Activated CD8-positive, alpha-beta memory T cell treated with anti-CD3 and anti-CD28 coated beads for 48 hours (primary cell): ENCODE measurements at places on chromosomes 5 and 9.

GRCh38 chr5:145887976-145888574 lies 15.3 kb upstream of the GRXCR2 start:
- no peak for DNase-seq

DNA sequence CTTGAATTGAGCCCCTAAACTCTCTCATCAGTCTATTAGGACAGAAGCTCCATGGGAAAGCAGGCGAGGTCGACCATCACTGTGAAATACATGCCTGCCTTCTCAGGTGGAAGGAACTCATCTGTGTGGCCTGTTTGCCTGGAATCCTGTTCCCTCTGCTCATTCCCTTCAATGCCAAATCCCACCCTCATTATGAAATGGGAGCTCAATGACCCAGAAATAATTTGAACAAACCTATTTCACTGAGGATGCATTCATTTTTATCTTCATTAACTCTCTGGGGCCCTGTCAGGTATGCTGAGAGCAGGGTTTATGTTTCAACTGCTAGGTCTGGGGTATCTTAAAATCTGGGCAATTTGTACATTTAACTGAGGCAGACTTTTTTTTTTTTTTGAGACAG lies 142.2 kb downstream of the MED27 start:
- no peak for DNase-seq

- no peak for DNase-seq
Measured at GRCh38 chr5:1897816-1898450, 15.2 kb upstream of the IRX4 start.

- DNase-seq = no peak
Measured at GRCh38 chr5:164306662-164307061, 801.2 kb downstream of the MAT2B start.

DNA sequence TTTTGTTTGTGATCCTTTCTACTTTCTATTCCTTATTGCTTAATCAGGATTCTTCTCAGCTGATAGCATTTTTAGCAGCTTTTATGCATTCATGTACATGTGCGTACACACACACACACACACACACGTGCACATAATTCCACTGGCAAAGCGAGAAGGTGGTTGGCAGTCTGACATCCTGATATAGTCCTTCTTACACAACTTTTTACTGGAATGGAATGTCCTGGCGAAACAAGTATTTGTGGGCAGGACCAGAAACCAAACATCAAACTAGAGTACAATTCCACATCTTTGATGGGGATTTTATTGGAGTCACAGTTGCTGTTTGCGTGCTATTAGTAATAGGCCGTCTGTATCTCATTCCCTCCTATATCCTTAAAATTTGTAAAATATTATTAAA lies 356.5 kb downstream of the CCDC171 start:
- DNase-seq = no peak

- no peak for DNase-seq
Measured at GRCh38 chr9:131423171-131423581, 29.3 kb downstream of the PRRC2B start.

DNA sequence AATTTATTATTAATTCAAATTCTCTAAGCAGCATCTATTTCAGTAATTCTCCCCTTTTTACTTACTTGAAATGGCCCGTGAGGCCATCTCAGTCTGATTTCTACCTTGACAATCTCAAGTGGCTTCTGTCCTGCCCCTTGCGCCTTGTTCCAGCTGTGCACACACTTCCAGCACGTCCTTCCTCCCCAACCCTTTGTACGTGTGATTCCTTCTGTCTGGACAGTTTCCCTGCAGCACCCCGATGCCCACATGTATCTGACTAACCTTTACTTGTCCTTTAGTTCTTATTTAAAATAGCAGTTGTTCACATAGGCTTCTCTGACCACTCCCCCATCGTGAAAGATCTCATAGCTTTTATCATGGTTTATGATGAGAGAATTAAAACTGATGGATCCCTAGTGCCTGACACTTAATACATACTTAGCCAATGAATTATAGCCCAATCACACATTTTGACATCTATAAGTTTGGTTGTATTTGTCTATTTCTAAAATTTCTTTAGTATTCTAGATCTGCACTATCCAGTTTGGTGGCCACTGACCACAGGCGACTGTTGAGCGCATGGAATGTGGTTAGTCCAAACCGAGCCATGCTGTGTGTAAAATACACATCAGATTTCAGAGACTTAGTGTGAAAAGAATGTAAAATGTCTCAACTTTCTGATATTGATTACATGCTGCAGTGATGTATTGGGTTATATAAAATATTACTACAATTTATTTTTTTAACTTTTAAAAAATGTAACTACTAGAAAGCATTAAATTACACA lies 14.3 kb downstream of the ZBTB34 start:
- no peak for DNase-seq

DNA sequence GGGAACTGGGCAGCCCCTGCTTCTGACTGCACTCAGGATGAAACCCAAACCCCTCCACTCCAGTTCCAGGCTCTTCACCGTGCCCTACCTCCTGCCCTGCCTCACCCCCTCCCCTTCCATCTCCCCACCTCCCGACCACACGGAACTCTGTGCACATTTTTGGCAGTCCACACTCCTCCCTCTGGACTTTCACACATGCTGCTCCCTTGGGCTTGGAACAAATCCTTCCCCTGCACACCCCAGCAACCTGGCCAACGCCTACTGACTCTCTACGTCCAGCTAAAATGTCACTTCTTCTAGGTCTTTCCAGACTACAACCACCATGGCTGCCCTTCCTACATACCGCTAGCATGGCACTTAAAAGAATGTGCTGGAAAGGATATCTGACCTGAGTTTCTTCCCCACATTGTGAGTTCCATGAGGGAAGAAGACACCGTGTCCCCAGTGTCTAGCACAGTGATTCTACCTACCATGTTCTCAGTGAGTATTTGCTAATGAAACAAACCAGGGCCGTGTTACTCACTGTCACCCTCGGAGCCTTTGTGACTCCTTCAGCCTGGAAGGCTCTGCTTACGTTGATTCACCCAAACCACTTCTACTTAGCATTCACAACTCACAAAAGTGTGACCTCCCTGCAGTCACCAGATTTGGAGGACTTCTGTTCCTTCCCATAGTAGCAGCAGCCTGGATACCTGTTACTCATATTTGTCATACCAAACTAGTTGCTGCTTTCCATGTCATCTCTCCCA lies 18.7 kb downstream of the RETREG1 start:
- DNase-seq = no peak

DNA sequence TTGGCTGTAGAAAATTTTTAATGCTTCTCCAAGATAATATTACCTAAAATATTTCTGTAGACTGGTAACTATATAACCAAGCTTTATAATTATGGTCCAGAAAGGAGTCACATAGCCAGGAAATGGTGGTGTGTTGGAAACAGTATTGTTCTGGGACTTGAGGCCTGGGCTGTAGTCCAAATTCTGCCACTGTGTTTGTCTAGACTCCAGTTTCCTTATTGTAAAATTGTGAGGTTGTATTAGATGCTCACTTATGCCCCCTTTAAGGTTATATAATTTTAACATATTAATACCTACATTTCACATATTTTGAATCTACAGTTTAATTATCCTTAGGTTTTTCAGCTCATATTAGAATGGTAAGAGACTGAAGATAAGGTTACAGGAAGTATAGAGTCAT lies 42.4 kb downstream of the STX17 start:
- DNase-seq = no peak

- DNase-seq = no peak
Measured at GRCh38 chr5:17186256-17186655, 31.2 kb upstream of the BASP1 start.

- no peak for DNase-seq
Measured at GRCh38 chr9:112380102-112380824, at the start of gene HSDL2. Gene HSDL2 (plus strand): TSS chr9:112380108. CDS start chr9:112380164, 56 bp downstream.

- no peak for DNase-seq
Measured at GRCh38 chr9:127390248-127390545, 6.8 kb upstream of the SLC2A8 start.

DNA sequence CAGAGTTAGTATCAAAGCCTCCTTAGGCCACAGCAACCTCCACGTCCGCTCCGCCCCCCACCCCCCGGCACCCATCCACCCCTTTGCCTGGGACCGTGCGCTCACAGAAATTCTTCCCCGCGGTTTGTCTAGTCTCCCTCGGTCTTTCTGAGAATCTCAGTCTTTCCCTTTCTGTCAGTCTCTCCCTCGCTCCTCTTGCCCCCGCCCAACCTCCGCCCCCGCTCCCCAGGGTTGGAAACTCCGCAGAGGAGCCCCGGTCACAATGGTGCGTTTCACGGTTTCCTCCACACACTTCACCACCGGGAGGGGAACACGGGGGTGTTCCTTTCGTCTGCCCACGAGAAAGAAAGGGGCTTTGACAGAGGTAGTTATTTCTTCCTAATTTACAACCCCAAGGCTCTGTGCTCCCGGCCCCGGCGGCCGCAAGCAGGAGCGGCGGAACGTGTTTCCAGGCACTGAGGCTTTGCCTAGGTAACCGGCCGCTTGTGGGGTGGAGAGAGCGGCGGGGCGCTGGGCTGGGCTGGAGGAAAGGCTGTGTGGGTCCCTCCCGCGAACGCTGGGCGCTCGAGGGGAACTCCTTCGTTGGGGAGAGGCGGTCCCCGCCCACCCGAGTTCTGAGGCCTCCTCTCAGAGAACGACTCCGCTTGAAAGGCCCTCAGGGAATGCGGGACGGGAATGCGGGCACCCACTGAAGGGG lies 2.1 kb downstream of the NR4A3 start:
- peak; percentile 64 for DNase-seq

DNA sequence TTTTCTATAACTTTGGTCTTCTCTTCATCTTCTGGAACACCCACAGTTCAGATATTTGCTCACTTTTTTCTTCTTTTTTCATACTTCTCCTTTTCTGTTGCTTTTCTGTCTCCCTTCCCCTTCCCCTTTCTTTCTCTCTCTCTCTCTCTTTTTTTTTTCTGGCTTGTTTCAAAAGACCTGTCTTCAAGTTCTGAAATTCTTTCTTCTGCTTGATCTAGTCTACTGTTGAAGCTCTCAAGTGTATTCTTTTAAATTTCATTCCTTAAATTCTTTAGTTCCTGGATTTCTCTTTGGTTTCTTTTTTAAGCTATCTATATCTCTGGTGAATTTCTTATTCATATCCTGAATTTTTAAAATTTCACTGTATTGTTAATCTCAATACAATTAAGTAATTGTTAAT lies 11.2 kb downstream of the ALG2 start:
- DNase-seq = no peak

GRCh38 chr5:166719991-166720390 lies 1571.5 kb upstream of the WWC1 start:
- no peak for DNase-seq

DNA sequence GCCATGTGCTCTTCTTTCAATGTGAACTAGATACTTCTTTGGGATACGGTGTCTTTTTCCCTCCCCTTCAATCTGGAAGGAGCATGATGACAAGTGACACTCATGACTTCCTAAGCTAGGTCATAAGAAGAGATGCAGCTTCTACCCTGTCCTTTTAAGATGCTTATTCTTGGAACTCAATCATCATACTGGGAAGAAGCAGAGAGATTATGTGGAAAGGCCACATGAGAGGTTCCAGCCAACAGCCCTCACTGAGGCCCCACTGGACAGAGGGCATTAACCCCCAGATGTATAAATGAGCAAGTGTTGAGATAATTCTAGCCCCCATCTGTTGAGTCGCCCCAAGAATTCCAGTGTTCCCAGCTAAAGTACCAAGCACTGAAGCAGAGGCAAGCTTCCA lies 29.3 kb upstream of the HTR4 start:
- no peak for DNase-seq

GRCh38 chr5:36334315-36334714 lies 32.6 kb upstream of the RANBP3L start:
- no peak for DNase-seq

DNA sequence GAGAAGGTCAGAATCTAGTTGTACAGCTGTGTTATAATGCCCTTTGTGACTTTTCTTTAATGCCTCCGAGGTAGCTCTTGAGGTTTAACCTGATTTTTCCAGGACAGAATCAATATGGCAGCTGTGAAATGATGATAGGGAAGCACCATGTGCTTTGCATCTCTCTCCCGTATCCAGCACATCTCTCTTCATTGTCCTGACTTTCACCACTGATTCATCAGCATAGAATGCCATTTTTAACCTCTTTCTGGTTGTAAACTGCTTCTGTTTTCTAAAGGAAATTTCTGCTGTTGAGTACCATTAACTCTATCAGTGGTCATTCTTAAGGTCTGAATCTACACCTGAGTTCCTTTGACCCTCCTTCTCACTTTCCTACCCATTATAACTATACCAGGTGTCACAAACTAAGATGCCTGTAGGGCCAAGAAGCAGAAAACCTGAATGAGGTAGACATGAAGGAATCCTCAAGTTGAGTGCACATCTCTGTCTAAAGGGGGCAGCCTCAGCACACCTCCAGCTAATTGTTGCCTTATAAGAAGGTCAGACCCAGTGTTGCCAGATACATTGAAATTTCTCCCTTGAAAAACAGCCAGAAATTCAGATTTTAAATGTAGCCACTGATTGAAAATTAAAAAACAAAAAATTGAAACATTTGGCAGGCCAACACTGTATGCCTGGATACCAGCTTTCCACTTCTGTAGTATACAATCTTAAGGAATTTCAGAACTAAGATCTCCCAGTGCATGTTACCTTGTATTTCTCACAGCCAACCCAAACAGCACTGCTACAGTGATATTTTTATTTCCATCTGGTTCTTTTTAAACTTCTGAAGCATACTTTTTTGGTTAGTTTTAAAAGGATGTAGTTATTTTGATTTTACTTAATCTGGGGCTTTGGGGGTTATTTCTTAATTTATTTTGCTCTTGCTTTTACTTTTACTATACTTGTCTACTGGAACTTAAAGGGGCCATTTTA lies 35.8 kb upstream of the TLX3 start:
- no peak for DNase-seq

GRCh38 chr5:69492923-69493395 lies 369 bp downstream of the OCLN start:
- no peak for DNase-seq

- DNase-seq = no peak
Measured at GRCh38 chr9:123048748-123049147, 15.3 kb downstream of the GPR21 start.

GRCh38 chr5:144864118-144864517 lies 693.4 kb downstream of the KCTD16 start:
- no peak for DNase-seq

DNA sequence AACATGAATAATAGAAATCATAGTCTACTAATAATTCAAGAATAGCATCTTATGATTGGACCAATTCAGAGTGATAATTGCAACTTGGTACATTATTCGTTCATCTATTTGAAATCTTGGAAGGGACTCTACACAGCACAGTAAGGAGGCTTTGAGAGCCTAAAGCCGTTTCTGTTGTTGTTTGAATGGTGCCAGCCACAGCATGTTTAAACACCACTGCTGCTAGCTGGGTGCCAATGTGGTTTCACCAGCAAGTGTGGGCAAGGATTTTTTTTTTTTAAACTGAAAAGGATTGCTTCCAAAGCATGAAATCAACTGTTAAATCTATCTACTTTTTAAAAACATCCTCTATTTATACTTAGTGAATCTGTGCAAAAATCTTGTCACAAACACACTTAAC lies 253.9 kb upstream of the MAP3K1 start:
- DNase-seq = no peak

DNA sequence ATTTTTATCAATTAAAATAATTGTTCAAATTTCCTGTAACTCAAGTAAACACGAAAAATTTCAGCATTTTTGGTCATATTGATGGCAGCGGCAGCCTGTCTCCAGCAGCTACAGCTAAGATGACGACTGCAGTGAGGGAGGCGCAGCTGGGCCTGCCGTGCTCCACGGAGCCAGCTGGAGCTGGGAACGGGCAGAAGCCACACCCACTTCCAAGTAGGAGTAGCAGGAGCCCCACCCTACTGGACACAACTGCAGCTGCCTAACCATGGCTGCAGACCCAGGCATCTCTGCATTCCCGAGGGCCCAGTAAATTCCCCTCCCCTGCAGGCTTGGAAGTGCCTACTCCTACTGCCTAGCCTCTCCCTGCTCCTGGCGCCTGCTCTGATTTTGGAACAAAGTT lies 2031.7 kb downstream of the EFNA5 start:
- DNase-seq = no peak

GRCh38 chr9:87770616-87771315 lies 44.8 kb downstream of the CTSL start:
- no peak for DNase-seq
